Smooth muscle cell of bladder (primary cell): ENCODE measurements at places on chromosomes 2 and 18. TPM values are rescaled to one million over a fixed set of nuclear protein-coding genes. Genes with fewer than 3 reads are reported as not detected.

Gene LMAN2L
- 26.2 and 33.5 TPM in 2 replicates for total RNA-seq

Gene ANKRD44
- total RNA-seq = 4.9 and 6.0 TPM in 2 replicates

Gene COBLL1
- 4.4 and 8.0 TPM in 2 replicates for total RNA-seq

Gene CABYR
- total RNA-seq = 3.6 and 4.2 TPM in 2 replicates

Gene PPIL3
- total RNA-seq = 50.2 and 63.9 TPM in 2 replicates

Gene NLRC4
- not detected in 2 replicates for total RNA-seq

Gene ITPRIPL1
- total RNA-seq = 0.43 and 0.74 TPM in 2 replicates

Gene OSBPL1A
- total RNA-seq = 43.5 and 45.5 TPM in 2 replicates

Gene ZC3H6
- total RNA-seq = 3.1 and 3.4 TPM in 2 replicates

Gene IL36B
- total RNA-seq = not detected in 2 replicates

Gene GALNT3
- 0.65 and 0.71 TPM in 2 replicates for total RNA-seq

Gene GRB14
- total RNA-seq = 0.71 and 1.5 TPM in 2 replicates

Gene STPG4
- total RNA-seq = 0.28 and 0.37 TPM in 2 replicates

Gene POTEF
- not detected in 2 replicates for total RNA-seq

Gene ODC1
- total RNA-seq = 89.0 and 91.2 TPM in 2 replicates

Gene HMSD
- under 0.01 TPM in 2 replicates for total RNA-seq

Gene DYSF
- 0.14 and 0.65 TPM in 2 replicates for total RNA-seq

Gene LCLAT1
- 10.7 and 12.7 TPM in 2 replicates for total RNA-seq

Gene CELF4
- total RNA-seq = 0.09 TPM in 1 of 2 replicates, not detected in the other

Gene MRPL53
- total RNA-seq = 43.3 and 53.0 TPM in 2 replicates

Gene SKOR2
- total RNA-seq = not detected in 2 replicates

Gene DIS3L2
- total RNA-seq = 16.0 and 16.4 TPM in 2 replicates

Gene PLCD4
- 1.8 TPM in 2 replicates for total RNA-seq

Gene OTX1
- total RNA-seq = 0.14 and 0.18 TPM in 2 replicates

Gene SLC8A1
- total RNA-seq = 13.1 and 19.8 TPM in 2 replicates

Gene ZNF396
- 2.8 and 3.1 TPM in 2 replicates for total RNA-seq

Gene COL5A2
- total RNA-seq = 779 and 785 TPM in 2 replicates

Gene LBX2
- total RNA-seq = 1.3 and 2.9 TPM in 2 replicates

Gene CPLX4
- not detected in 2 replicates for total RNA-seq

Gene SIX3
- not detected in 2 replicates for total RNA-seq

Gene OST4
- total RNA-seq = 670 and 734 TPM in 2 replicates

Gene MOGAT1
- not detected in 2 replicates for total RNA-seq

Gene SERPINB11
- total RNA-seq = not detected in 2 replicates

Gene CCBE1
- total RNA-seq = 16.6 and 21.7 TPM in 2 replicates

Gene SPC25
- total RNA-seq = 0.28 and 0.43 TPM in 2 replicates

Gene PAX8
- total RNA-seq = 0.14 and 0.37 TPM in 2 replicates

Gene PDCD1
- total RNA-seq = not detected in 2 replicates

Gene SLC5A7
- total RNA-seq = not detected in 2 replicates

Gene SP110
- 2.7 and 2.9 TPM in 2 replicates for total RNA-seq

Gene ALK
- under 0.01 TPM in 2 replicates for total RNA-seq
